Fibroblast of villous mesenchyme (primary cell): ENCODE measurements at places on chromosomes 4 and X. TPM values are rescaled to one million over a fixed set of nuclear protein-coding genes. Genes with fewer than 3 reads are reported as not detected.

MTNR1A gene
- not detected in 2 replicates for total RNA-seq

XAGE1A gene
- total RNA-seq: 0.32 TPM in 1 of 2 replicates, not detected in the other

PDCL2 gene
- total RNA-seq: not detected in 2 replicates

PPA2 gene
- 84.1 and 103 TPM in 2 replicates for total RNA-seq
